ENCODE measurements at places on chromosomes 16 and 17.

DNA sequence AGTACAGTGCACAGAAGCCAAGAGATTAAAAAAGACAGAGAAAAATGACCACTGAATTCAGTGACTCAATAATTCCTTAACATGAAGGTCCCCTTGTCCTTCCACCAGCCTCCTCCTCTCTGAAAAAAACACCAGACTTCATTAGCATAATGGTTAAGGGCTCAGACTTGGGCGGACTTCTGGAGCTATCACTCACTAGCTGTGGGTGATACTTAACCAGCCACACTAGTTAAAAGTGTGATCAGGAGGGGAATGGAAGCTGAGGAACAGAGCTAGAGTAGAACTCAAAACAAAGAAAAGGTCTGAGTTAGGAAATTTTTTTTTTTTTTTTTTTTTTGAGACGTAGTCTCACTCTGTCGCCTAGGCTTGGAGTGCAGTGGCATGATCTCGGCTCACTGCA, 23.2 kb downstream of the ZNF652 start:
- DNase-seq, result no peak

GRCh38 chr17:67208232-67208631, 36.8 kb downstream of the HELZ start:
- DNase-seq, result no peak

DNA sequence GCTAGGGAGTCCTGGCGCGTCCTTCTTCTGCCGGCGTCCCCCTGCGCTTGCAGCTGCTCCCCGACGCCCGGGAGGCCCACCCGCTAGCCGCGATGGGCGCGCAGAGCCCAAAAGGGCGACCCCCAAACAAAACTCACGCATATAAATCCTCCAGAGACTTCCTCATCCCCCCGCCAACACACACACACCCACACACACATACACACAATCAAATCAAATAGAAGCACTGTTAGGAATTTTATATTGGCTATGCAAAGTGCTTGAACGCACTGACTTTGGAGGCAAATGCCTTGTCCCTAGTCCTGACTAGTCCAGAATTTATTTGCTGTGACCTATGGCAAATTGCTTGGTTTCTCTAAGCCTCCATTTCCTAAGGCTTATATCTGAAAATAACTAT, 23.8 kb upstream of the CRYM start:
- no peak for DNase-seq

- DNase-seq, result no peak
These were observed 1.6 kb downstream of the ITGAE start for GRCh38 chr17:3799181-3799945.

DNA sequence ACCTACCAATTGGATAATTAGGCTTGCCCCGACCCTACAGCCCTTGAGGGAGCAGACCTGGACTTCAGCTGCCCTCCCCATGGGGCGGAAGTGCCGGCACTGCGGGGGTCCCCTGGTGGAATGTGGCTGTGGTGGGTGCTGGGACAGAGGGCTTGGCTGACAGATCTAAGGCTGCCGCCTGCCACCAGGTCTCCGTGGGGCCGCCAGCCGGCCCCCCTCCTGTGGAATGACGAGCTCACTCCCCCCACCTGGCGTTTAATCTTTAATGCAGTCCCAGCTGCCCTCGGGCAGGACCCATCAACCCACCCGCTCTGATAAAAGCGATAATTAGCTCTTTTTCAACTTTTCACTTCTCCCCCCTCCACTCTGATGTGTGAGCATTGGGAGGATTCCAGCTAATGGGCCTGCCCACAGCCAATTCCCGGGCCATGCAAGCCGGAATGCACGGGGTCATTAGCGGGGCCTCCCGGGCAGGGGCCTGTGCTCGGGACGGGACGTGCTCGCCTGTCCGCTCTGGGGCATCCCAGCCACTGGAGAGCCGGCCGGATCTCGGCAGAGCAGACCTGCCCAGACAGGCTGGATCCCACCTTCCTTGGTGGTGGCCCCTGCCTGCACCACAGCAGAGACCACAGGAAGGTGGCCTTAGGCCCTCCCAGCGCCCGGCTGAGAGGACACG, 28.3 kb upstream of the GOSR2 start:
- no peak for DNase-seq

GRCh38 chr16:81136390-81137335, 40.5 kb upstream of the GCSH start:
- DNase-seq, result no peak

DNA sequence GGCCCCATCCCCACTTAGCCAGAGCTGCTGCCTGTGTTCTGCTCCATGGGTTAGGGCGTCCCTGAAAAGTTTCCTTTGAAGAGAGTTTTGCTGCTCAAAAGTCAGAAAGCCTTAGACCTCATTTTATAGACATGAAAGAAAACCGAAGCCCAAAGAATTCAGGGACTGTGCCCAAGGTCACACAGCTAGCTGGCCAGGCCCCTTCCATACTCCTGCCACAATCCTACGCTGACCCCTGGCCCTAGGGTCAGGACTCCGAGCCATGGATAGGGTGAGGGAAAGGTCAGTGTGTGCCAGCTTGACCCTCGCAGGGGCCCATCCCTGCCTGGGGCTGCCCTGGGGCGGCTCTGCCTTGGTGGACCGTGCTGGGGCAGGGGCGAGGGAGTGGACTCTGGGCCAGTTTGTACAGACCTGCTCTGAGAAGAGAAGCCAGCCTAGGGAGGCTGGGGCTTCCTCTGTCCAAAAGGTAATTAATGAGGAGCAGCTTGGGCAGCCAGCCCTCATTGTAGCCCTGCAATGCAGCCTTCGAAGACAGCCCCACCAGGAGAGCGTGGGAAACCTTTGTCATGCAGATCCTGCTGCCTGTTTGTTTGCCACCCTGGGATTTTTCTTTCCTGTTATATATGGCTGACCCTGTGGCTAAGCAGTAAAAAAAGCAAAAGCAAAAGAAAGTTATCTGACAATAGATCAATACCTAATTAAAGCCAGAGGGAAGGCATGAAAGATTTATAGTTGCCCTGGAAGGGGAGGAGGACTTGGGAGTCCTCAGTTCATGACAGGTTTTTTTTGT, 37.4 kb downstream of the RHBDL3 start:
- no peak for DNase-seq

DNA sequence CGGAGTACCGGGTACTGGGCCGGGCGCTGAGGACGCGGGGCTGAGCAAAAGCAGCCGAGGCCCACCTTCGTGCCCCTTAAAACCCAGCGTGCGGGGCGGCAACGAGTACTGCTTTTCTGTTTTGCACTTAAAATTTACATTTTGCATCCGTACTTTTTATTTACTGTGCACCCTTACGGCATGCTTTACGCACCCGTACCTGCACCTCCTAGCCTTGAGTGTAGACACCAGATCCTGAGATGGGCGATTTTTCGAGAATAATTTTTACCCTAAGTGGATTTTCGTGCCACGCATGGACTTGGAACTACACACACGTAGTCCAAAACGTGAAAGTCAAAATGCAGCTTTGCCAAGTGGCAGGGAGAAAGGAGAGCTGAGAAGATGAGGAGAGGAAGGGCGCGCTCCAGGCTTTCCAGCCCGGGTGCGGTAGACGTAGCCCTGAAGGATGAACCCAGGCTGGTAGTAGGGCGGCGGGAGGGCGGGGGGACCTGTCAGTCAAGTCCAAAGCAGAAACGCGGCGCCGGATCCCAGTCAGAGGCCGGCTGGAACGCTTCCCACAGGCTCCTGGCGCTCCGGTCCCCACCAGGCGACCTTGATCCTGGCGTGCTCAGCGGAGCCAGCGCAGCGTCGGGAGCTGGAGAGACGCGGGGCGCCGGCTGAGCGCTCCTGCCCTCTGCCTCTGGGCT, 1.2 kb upstream of the CBLN1 start:
- no peak for DNase-seq

- DNase-seq, result no peak
These were observed 231.9 kb upstream of the SALL1 start for GRCh38 chr16:51382940-51383339.

All from D721Med (cell line).